Stimulated activated CD4-positive, alpha-beta T cell treated with anti-CD3 and anti-CD28 coated beads, Interleukin-15, amount 100 ng/mL, for 48 hours (primary cell): ENCODE measurements at places on chromosomes 2 and 18.

DNA sequence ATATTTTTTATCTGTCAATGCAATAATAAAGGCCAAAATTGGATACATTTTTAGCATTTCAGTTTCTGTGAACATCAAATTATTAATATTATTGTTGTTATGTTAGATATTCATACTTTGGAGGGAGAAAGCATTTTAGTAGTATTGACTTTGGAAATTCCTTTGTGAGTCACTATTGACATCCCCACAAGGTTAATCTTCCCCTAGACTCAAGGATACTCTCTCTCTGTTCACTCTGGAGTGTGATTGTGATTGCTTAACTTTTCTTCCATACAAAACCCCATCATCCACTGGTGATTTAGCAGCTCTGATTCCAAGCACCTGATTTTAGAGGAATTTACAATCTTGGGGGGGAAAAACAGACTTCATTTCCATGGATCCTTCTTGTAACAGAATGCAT lies 352.0 kb downstream of the THSD7B start:
- DNase-seq = no peak

- no peak for DNase-seq
These were observed 37.5 kb upstream of the HAAO start for GRCh38 chr2:42829671-42830440.

DNA sequence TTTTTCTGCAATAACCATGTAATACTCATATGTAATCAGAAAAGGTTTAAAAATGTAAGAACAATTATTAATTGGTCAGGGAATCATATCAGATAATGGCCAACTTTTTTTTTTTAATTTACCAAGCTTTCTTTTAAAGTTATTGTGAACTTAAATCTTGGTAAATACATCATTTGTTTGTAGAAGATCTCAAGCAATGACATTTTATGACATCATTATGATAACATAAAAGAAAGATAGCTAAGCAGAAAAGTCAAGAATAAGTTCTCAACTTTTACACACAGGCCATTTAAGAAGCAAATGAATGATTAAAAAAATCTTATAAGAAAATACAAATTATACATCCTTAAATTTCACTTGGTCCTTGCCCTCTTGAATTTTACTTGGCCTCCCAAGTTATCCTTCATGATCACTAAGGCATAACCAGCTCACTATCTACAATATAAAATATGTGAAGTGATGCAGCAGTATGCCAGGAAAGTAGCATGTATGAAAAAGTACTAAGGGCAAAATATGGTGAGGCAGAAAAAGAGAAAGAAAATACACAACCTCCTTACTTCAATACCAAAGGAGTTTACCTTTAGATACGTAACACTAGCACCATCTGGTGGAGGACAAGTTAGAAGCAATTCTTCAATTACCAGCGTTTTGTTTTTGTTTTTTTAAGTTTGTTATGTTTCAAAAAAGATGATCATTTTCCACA lies 116.6 kb downstream of the SRBD1 start:
- no peak for DNase-seq

- DNase-seq = no peak
These were observed 85.7 kb downstream of the SLC4A3 start for GRCh38 chr2:219713110-219713509.

DNA sequence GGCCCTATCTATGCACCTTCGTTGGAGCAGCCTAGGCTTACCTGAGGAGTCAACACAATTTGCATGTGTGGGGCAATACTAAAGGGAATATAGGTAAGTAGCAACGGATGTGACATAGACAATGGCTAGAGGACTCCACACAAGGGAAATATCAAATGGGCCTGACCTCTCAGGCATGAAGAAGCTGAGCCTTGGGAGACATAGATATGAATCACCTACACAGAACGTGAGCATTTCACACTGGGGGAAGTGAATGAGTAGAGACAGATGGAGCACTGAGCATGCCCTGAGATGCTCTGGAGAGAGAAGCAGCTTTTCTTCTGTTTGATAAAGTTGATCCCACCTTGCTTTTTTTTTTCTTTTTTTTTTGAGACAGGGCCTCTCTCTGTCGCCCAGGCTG lies 97.9 kb downstream of the ATL2 start:
- no peak for DNase-seq

- DNase-seq = no peak
These were observed 143.2 kb downstream of the MEIS1 start for GRCh38 chr2:66578054-66578686.

DNA sequence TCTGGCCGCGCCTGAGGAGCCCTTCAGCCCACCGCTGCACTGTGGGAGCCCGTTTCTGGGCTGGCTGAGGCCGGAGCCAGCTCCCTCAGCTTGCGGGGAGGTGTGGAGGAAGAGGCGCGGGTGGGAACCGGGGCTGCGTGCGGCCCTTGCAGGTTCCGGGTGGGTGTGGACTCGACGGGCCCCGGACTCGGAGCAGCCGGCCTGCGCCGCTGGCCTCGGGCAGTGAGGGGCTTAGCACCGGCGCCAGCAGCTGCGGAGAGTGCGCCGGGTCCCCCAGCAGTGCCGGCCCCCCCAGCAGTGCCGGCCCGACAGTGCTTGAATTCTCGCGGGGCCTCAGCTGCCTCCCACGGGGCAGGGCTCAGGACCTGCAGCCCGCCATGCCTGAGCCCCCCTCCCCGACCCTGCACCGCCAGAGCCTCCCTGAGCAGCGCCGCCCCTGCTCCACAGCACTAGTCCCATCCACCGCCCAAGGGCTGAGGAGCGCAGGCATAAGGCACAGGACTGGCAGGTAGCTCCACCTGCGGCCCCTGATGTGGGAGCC lies 534.2 kb downstream of the ZNF804A start:
- DNase-seq = no peak

DNA sequence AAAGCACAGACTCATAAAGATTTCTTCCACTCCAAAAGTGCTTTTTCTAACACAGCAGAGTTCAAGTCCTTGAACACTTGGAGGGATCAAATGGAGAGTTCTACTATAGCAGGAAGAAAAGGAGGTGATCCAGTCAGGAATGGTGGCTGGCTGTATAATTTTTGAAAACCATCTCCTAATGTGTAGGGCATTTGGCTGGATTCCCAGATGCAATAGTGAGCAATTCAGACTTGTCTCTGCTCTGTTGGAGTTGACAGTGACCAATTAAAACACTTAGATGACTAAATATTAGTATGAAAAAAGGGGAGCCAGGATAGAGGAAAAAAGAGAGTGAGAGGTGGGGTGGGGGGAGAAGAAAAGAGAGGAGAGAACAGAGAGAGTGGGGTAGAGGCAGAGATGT lies 5.3 kb upstream of the G6PC2 start:
- no peak for DNase-seq

- DNase-seq = no peak
These were observed 439.1 kb downstream of the EIPR1 start for GRCh38 chr2:2938481-2938880.

DNA sequence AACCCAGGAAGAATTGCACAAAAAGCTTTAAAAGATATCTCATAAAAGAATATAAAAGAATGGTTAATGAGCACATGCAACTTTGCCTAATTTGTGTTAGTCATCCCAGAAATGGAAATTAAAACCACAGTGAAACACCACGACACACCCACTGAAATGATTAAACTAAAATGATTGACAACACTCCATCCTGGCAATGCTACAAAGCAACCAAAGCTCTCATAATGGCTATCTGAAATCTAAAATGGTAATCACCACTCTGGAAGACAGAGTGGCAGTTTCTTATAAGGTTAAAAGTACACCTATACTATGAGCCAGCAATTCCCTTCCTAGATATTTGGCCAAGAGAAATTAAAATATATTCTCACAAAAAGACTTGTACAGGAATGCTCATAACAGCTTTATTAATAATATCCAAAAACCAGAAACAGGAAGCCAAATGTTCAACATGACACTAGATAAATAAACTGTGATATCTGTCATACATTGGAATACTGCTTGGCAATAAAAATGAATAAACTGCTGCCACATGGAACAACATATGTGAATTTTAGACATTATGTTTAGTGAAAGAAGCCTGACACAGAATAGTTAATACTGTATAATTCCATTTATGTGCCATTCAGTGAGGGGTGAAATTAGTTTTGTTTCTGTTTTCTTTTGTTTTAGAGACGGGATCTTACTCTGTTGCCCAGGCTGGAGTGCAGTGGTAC lies 105.3 kb upstream of the BCL2L11 start:
- no peak for DNase-seq

DNA sequence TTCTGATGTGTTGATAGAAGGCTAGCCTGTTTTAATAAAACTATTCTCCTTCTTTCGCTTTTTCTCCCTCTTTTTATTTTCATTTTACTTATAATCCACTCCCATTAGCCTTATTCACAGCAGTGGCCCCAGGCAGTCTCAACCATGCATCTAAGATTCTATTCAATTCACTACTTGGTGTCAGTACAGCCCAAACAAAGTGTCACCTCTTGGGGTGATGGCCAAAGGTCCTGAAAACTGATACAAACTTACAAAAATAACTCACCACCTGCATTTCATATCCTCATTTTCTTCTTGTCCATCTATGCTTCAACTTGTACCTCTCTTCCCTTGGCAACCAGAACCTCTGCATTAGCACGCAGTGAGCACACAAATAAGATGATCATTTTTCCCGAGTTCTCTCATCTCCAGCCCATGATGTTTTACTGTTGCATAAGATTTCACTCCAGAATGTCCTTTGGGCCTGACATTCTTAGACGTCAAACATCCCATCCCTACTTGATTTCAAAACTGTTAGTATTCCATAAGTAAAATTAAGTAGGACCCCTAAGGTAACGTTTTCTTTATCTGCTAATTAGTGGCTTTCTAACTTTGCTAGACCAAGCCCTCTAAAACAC lies 559.3 kb upstream of the TNP1 start:
- DNase-seq = no peak

GRCh38 chr2:26646986-26647672 lies 6.0 kb upstream of the CIB4 start:
- DNase-seq = no peak

DNA sequence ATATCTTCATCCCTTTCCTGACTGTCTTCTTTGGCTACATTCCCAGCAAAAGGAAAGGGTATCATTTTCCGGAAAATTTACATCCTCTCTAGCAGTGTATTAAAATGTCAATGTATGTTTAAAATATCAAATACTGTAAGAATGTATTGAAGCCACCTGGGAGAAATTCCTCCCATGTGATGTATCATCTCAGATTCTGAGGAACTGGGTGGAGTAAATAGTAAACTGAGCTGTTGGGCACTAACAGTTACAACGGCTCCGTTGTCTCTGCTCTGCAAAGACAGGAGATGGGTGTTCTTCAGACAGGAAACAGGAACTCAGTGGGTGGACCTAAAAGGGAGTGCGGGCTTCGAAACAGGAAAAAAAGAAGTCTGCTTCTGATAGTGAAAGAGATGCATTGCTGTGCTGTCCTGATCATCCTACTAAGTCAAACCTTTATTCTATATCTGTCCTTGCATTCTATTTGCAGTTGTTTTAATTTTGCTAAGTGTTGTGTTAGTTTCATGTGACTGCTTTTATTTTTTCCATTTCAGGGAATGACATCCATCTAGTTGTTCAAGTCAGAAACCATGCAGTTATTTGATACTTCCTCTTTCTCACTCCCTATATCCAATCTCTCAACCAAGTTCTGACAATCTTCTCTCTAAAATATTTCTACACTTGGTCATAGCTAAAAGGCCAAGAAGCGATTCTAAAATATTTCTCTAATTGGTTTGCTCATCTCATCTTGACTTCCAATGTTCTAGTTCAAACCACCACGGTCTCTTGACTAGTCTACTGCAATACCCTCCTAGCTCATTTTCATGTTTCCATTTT lies 19.4 kb downstream of the DOK1 start:
- no peak for DNase-seq

DNA sequence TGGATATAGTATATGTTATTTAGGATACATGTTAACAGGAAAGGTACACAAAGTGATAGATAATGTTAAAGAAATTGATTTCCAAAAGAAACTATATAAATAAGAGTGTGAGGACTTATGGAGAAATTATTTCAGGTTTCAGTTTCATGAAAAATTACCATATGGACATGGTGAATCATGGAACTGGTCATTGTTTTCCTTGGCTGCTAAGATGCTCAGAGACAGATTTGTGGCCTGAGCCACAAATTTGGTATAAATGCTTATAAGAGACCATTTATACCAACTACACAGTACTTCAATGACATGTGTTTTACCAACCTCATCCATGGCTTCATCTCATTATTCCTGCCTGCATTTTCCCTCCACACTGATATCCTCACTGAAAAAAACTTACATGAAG lies 188.1 kb downstream of the FMNL2 start:
- DNase-seq = no peak

DNA sequence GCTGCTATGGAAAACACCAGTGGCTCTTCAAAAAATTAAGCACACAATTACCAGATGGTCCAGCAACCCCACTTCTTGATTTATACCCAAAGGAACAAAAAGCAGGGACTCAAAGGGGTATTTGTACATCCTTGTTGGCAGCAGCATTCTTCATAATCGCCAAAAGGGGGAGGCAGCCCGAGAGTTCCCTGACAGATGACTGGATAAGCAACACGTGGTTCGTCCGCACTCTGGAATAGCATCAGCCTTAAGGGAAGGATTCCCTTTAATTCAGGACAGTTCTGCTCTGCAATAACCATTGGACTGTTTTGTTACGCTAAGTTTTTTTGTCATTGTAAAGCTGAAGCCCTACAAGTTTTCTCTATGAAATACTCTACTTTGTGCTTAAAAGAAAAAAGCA lies 76.7 kb upstream of the TWIST2 start:
- no peak for DNase-seq

DNA sequence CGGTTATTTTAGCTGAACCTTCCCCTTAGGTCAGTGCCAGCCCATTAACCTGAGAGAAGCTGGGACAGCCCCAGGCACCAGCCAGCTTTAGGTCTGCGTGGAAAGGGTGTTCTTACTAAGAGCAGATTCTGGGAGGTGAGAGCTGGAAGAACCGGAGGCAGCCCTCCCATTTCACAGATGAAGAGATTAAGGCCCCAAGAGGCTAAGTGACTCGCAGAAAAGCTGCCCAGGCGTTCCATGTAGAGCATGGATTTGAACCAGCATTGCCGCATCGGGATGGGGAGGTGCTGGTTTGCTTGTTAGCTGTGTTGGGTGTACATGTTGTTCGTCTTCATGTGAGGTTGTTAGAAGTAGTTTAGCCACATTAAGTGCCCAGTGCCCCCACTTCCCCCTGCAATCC lies 203.2 kb downstream of the AGAP1 start:
- DNase-seq = no peak

DNA sequence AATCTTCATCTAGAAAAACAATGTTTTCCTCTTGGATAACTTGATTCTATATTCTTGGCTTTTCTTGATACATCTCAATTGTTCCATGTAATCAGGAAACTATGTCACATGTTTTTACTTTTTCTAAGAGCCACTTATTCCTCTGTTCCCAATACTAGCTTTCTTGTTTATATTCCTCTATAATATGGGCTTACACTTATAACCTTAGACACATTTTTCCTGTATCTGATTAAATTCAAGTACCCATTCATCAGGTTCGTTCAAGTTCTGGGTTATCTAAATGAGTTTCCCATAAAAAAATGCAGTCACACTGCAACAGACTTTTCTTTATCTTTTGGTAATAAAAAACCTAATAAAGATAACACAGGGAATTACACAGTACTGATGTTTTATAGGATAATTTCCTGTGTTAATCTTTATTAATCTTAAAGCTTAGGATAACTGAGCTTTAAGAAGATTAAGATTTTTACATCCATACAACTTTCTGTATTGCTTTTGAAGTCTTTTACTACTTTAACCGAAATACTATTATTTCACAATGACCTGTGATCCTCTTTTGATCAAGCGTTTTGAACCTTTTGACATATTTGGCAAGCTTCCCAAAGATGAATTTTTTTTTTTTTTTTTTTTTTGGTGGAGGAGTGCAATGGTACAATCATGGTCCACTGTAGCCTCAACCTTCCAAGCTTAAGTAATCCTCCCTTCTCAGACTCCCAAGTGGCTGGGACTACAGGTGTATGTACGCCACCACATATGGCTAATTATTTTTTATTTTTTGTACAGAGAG lies 44.3 kb upstream of the C2orf66 start:
- DNase-seq = no peak
